Stimulated activated CD4-positive, alpha-beta T cell treated with anti-CD3 and anti-CD28 coated beads, Interleukin-1b, Interleukin-23, amount 100 ng/mL, for 24 hours (primary cell): ENCODE measurements at places on chromosomes 1 and 21.

GRCh38 chr1:21532992-21533534 lies 23.8 kb downstream of the ALPL start:
- DNase-seq = no peak

DNA sequence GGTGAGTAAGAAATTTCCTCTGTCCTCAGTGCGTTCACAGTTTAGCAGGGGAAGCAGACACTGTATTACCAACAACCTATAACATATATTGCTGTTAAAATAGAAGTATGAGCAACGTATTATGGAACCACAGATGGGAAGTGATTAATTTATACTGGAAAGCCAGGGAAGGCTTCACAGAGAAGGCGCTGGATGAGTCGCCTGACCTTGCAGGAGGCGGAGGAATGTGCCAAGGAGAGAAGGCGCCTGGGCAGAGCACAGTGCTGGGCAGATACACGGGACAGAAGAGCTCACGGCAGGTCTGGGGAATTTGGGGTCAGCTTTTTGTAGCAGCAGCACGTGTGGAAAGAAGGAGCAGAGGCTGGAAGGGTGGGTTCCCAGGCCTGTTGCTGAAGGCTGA lies 116.3 kb downstream of the DHRS3 start:
- DNase-seq = no peak

DNA sequence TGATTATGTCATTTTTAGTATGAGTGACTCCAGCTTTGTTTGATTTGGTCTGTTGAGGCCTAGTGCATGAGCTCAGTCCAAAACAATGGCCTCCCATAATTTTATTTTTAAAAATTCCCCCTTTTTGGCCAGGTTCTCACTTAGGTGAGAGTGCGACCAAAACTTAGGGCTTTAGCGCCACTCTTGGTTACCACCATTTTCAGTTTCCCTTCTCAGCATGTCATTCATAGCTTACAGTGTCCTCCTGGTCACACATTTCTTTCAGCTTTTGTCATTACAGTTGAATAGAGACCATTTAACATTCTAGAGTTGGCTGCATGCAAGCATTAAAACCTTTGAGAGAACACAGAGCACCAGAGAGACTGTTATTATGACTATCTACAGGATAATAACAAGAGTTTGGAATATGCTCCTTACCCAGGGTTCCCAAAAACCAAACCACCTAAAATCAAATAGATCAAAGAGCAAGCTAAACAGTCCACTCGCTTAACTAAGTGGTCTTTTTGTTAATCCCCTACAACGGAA lies 85.4 kb downstream of the TLR5 start:
- DNase-seq = no peak

DNA sequence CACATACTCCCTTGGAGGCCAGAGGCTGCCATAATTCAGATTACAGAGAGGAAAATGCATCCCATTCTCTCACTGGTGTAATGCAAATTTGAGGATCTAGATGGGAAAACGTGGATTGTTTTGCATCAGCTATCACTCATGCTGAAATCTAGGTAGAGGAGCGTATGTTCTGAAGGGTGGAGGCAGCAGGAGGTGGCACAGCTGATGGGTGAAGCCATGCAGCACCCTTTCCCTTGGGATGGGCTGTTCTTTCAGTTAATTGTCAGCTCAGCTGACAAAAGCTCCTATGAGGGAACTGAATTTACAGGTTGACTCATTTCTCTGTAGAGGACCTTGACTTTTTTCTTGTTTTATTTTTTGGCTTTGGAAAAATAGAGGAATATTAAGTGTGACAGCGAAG lies 41.8 kb downstream of the CAMTA1 start:
- DNase-seq = no peak

GRCh38 chr1:209398313-209398991 lies 185.1 kb upstream of the CAMK1G start:
- DNase-seq = no peak

- DNase-seq = no peak
Measured at GRCh38 chr1:41738475-41738874, 180.2 kb downstream of the HIVEP3 start.

- DNase-seq = no peak
Measured at GRCh38 chr1:32894019-32894600, 7.1 kb downstream of the TMEM54 start.

DNA sequence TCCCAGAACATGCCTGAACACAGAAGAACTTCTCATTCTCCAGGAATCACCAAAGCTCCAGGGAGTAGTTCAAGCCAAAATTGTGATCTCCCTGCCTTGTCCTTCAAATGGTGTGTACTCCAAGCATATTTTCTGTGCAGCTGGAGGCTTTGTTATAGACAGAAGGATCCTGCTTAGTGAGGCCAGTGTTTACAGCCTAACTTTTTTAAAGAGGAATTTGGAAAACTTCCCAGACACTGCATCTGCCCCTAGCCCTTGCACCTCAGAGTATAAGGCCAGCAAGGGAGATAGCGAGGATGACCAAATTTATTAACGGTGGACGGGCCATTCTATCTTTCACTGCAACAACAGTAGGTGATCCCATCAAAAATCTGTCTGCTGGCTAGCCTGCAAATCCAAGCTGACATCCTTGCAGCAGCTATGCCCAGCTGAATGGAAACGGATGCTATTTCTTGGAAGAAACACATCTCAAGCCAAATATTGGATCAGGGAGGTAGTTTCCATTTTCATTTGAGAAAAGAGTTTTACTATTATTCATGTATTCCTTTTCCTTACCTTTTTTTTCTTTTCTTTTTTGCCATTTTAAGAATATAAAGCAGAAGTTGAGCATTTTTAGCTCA lies 249.8 kb downstream of the USH2A start:
- no peak for DNase-seq

- DNase-seq = peak; percentile 40
Measured at GRCh38 chr1:152479792-152480595, 30.6 kb upstream of the LCE5A start.

DNA sequence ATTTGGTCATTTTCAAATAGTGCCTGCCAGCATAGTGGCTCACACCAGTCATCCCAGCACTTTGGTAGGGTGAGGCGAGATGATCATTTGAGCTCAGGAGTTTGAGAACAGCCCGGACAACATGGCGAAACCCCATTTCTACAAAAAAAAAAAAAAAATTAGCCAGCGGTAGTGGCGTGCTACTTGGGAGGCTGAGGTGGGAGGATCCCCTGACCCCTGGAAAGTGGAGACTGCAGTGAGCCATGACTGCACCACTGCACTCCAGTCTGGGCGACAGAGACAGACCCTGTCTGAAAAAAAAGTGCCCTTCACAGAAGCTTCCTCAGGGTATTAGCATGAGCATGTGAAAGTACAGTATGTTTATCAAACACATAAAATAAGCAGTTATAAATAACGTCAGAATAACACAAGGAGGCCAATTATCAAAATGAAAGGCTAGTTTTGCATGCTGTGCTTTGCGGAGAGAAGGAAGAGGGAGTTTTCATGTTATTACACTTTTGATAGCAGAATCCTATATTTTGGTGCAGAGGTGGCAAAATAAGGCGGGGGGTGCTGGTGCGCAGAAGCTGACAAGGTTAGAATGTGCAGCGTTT lies 781 bp upstream of the METTL13 start:
- DNase-seq = no peak

- DNase-seq = no peak
Measured at GRCh38 chr21:41884501-41885030, 5.4 kb upstream of the PRDM15 start.

GRCh38 chr21:32096411-32096810 lies 182.4 kb downstream of the MIS18A start:
- DNase-seq = no peak

DNA sequence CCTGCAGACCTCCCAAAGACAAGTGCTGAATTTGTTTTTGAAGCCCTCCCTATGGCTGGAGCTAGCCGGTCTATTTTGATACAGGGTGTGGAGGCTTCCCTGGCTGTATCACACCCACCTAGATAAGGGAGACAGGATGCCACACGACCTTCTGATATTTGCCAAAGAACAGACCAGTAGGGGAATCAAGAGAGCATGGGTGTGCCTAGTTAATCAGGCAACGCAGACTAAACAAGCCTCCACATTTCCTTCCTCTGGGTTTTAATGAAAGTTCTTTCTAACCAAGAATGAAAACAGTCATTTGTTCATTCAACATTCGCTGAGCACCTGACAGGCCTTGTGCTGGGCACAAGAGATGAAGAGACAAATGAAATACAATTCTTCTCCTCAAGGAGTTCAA lies 446.8 kb downstream of the PLPP3 start:
- DNase-seq = no peak

DNA sequence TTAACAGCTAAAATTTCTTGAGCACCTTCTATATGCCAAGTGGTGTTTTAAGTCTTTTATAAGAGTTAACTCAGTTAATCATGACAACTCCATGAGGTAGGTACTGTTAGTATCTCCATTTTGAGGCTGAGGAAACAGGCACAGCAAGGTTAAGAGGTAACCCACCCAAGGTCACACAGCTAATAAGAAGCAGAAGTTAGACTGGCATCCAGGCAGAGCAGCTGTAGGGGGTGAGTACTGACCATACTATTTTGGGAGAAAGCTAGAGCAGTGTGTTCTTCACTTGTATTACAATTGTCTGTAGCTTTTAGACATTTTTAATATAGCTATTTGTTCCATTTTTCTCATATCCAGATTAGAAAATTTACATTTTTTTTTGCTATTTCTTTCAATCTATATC lies 4.8 kb downstream of the ATP6V1G3 start:
- DNase-seq = no peak

DNA sequence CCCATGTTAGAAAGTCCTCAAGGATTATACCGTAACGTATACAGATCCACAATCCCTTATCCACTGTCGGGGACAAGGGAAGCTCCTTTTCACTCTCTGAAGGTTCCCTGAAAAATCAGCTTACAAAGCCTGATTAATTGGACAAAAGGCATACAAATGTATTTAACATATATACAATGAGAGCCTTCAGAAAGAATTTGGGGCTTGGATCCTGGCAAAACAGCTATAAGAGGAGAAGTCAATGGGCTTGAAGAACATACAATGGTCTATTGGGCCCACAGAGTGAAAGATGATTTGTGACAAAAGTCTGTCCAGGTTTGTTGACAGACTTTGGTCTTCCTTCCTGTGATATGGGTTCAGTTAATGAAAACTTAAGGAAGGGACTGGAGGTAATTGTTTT lies 10.7 kb downstream of the TACSTD2 start:
- no peak for DNase-seq

- DNase-seq = no peak
Measured at GRCh38 chr1:181077576-181078242, 10.8 kb upstream of the IER5 start.

DNA sequence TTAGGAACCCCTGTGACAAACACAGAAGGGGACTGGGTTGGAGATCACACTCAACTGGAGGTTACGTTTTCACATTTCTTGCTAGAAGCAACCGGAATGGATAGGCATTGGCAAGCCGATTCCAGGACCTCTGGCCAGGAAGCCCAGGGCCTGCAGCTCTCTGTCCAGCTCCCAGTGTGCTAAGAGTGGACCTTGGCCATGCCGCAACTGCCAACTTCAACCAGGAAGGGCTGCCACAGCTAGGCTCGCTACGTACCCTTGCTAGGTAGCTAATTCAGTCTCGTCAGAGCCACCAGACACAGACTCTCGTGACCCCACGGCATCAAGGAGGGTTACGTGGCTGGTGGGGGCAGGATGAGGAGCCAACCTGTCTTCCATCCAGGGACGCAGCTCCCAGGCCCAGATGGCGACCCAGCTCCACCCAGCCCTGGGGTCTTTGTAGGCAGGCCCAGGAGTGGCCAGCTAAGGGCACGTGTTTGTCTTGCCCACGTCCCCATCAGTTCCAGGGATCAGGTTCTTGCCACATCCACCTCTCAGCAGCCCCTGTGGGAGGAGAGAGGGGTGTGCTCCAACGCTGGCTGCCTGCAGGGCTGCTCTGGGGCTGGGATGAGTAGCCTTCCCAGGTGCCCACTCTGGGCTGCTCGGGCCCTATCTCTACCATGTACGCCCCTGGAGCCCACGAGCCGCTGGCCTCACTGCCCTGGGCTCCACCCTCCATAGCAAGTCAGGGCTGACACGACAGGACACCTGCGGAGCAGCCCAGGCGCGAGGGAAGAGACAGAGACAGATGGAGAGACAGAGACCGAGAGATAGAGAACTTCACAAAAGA lies 39.2 kb downstream of the UBE2G2 start:
- no peak for DNase-seq

- DNase-seq = no peak
Measured at GRCh38 chr1:53140451-53140850, 2.0 kb downstream of the SLC1A7 start.

GRCh38 chr1:203272633-203273205 lies 32.6 kb upstream of the BTG2 start:
- DNase-seq = no peak

GRCh38 chr1:174359454-174359805 lies 88.3 kb upstream of the GPR52 start:
- DNase-seq = no peak

DNA sequence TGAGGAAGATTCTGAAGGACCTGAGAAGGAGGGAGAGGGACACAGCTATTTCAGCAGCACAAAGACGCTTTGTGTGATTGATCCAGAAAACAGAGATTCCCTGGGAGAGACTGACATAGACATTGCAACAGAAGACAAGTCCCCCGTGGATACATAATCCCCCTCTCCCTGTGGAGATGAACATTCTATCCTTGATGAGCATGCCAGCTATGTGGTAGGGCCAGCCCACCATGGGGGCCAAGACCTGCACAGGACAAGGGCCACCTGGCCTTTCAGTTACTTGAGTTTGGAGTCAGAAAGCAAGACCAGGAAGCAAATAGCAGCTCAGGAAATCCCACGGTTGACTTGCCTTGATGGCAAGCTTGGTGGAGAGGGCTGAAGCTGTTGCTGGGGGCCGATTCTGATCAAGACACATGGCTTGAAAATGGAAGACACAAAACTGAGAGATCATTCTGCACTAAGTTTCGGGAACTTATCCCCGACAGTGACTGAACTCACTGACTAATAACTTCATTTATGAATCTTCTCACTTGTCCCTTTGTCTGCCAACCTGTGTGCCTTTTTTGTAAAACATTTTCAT lies 161.3 kb upstream of the SGIP1 start:
- DNase-seq = no peak

GRCh38 chr1:221886743-221887414 lies 145.0 kb upstream of the DUSP10 start:
- no peak for DNase-seq

- DNase-seq = no peak
Measured at GRCh38 chr1:21340230-21340945, 50.1 kb upstream of the ECE1 start.

DNA sequence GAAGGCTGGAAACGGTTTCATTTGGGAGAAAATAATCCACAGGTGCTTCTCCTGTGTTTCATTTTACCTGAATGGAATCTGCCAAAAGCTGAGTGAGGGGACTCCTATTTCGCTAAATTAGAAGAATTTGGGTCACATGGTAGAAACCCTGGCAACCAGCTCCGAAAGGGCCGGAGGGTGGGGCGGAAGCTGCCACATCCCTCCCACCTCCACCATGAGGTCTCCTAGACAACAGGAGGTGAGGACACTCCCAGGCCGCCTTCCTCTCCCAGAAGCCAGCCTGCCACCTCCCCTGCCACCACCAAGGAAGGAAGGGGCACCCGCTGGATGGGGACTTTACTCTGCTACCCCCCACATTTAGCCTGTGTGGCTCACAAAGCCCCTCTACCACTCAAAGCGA lies 199.9 kb upstream of the ZC3H12A start:
- no peak for DNase-seq

- no peak for DNase-seq
Measured at GRCh38 chr1:118650107-118650807, 337.9 kb downstream of the TBX15 start.
